ENCODE measurements at places on chromosomes 7 and 10.
A peak's percentile ranks its signal among the peaks of the same experiment; 100 is the strongest.

- no peak for DNase-seq
Observed at GRCh38 chr7:148253629-148254028, 336.9 kb upstream of the C7orf33 start.

DNA sequence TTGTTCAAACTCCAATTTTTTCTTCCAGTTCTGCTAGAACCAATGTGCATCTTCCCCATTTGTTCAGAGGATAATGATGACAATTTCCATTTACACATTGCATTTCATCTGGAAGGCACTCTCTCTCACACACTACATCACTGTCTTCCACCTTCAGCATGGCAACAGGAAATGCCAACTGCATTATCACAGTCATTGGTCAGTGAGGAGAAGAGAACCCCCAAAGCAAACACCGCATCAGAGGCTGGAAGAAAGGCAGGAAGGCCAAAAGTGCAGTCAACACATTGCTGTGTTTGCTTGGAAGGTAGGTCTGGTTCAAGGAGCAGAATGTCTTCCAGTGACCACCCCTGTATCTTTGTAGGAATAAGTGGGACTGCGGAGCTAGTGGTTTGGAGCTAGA is 192.2 kb upstream of the RHOBTB1 start:
- peak; percentile 15 for DNase-seq

DNA sequence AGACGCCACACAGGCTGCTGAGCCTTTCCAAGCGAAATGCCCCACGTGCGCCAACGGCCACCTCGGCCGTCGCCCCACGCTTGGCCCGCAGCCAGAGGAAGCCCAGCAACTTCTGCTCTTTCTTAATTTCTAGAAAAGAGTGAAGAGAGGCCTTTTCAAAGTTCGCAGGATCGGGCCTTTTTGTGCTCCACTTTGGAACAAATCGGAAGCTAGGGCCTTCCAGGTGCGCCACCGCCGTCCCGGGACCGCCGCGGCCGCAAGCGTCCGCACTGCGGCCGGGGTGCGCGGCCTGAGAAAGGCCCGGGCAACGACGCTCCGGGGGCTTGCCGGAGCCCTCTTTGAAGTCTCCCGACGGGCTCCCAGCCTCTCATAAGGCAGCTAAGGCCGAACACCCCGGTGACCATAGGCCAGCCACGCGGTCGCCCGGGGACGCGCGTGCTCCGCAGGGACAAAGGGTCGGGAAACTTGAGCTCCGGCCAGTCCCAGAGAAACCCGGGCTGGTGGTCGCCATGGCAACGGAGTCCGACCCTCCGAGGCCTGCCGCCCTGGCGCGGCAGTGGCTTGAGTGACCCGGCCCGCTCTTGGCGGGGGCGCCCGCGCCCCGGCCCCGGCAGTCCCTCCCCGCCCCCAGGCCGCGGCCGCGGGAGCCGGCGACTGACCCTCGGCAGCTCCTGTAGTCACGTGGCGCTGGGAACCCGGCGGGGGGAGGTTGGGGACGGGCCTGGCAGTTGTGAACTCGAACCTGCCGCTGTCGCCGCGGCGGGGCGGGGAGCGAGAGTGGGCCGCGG is at the start of gene REPIN1:
REPIN1 (plus strand) TSS at position 727 of the 788 bp plus-strand sequence. CDS start 890 bp downstream, outside the sequence.
- no peak for DNase-seq

GRCh38 chr7:101390901-101391301 is 28.2 kb downstream of the COL26A1 start:
- no peak for DNase-seq

GRCh38 chr7:29935111-29935510 is 54.5 kb downstream of the SCRN1 start:
- DNase-seq, result no peak

GRCh38 chr10:78218798-78219490 is 185.3 kb downstream of the RPS24 start:
- DNase-seq, result no peak

- no peak for DNase-seq
Observed at GRCh38 chr10:48332871-48333216, 26.4 kb downstream of the MAPK8 start.

DNA sequence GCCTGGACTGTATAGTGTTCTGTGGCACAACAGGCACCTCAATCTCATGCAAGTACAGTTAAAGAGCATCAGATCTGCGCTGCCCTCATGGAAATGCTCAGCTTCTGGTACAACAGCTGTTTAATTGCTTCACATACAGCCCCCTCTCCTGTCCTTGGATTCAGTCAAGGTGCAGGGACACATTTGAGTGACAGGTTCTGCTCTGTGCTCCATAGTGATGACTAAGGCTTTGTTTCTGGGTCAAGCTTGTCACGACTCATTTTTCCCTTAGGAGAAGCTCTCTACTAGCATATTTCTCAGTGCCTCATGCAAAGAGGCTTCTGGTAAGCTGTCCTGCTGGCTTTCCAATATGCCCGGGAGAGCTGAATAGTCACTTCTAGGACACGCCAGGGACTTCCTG is 26.8 kb upstream of the MYO3A start:
- DNase-seq, result no peak

DNA sequence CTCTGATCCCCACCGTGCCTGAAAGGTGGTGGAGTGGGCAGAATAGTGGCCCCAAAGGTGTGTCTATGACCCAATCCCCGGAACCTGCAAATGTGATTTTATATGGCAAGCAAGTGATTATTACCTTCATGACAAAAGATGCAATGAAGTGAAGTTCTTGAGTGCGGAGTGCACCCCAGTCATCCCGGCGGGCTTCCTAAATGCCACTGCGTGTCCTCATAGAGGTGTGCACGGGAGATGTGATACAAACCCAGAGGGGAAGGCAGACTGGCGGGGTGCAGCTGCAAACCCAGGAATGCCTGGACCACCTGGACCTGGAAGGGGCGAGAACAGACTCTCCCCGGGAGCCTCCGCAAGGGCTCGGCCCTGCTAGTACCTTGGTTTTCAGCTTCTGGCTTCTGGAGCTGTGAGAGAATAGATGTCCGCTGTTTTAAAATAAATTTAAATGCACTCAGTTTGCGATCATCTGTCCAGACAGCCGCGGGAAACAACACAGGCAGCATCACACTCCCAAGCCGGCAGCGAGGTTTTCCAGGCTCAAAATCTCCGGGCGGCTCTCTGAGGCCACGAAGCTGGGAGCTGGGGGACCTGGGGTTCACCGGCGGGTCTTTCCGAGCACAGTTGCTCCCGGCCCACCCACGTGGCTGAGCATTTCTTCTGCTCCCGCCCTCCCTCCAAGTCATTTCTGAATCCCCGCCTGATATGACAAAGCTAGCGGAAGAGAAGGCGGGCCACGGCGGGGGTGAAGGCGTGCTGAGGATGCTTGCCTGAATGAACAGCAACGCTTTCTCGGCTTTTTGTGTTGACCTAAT is 50.4 kb upstream of the EBF3 start:
- no peak for DNase-seq

DNA sequence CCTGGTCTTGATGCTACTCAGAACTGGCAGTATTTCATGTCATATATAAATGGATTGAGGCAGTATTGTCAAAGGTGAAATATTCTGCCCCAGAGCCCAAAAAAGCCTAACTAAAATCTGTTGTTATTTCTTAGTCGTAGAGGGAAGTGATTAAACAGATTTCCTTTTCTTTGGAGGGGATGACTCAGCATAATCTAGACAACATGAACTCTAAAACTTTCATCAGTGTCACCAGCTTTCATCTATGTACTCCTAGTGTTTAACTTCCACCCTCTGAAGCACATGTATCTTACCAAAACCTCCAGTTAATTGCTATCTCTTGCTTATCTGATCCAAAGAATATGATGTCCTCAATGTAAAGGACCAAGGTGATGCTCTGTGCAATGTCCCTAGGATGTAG is 97.1 kb upstream of the ARID5B start:
- DNase-seq, result no peak

DNA sequence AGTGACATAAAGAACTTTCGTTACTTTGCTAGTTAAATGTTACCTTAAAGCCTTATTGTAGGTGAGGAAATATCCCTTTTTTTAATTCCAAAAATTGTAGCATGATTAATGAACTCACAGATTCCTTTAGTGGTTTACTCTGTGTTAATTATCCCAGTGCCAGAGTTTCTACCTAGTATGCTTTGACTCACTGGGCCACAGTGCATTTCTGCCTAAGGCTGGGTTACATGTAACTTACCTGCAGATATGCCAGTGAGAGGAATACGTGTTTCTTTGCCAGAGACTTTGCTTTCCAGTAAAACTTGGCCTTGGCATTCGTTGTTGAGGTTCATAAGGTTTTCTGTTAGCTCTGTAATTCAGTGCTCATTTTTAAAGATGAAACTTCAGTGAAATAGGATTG is 380.8 kb upstream of the LRGUK start:
- no peak for DNase-seq

DNA sequence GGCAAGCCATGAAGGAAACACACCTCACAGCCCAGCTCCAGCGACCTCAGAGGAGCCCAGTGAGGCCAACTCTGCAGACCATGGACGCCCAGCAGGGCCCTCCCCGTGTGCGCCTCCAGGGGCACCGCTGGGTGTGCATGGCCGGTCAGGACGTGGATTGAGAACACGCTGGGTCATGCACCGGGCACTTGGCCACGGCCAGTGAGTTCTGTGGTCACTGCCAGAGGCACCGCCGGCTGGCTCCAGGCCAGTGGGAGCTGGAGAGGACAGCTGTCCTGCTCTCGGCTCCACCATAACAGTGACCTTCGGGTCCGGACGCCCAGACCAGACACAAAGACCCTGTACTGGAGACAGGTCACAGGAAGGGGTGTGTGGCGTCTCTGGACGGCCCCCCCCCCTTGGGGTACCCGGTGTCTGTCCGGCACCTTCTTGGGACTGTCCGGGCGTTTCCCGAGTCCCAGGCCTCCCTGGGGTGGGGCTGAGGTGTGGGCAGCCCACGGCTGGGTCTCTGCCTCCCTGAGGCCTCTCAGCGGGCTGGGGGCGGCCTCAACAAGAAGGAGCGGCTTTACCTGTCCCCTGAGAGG is 50.4 kb upstream of the NKX6-2 start:
- no peak for DNase-seq

- DNase-seq, result no peak
Observed at GRCh38 chr7:74068378-74069085, 15.1 kb upstream of the LIMK1 start.

DNA sequence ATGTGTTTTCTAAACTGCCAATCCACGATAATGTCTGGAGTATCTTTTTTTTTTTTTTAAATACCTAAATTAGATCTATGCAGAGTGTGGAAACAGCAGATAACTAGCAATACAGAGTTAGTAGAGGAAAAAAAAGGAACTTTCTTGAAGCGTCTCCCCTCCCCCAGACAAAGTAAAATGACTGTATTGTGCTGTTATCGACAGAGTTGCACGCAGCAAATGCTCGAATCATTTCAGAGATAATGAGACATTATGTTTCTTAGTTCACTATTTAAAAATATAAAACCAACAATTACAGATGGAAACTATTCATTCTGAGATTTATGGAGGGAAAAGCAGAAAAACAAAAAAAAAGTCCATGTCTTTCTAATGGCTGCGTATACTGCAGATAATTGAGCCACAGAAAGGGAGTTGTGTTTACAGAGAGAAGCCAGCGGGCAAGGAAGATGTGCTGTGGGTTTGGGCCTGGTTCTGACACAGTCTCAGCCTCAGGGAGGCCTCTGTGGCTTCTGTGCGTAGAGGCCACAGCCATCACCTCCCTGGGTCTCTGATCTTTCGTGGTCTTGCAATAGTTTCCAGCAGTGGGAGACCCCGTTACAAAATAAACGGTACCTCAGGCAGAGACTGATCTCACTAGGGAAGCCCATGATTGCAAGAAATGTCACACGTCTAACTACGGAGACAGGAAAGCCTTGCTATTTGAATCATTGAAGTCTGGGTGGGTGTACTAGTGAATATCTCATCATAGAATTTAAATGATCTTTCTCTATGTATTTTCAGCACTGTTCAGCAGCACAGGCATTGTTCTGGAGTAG is 19.1 kb upstream of the KLF6 start:
- DNase-seq, result no peak

- DNase-seq, result no peak
Observed at GRCh38 chr7:76003351-76003750, 9.0 kb upstream of the TMEM120A start.

GRCh38 chr10:84845628-84846261 is 517.4 kb downstream of the CCSER2 start:
- no peak for DNase-seq

DNA sequence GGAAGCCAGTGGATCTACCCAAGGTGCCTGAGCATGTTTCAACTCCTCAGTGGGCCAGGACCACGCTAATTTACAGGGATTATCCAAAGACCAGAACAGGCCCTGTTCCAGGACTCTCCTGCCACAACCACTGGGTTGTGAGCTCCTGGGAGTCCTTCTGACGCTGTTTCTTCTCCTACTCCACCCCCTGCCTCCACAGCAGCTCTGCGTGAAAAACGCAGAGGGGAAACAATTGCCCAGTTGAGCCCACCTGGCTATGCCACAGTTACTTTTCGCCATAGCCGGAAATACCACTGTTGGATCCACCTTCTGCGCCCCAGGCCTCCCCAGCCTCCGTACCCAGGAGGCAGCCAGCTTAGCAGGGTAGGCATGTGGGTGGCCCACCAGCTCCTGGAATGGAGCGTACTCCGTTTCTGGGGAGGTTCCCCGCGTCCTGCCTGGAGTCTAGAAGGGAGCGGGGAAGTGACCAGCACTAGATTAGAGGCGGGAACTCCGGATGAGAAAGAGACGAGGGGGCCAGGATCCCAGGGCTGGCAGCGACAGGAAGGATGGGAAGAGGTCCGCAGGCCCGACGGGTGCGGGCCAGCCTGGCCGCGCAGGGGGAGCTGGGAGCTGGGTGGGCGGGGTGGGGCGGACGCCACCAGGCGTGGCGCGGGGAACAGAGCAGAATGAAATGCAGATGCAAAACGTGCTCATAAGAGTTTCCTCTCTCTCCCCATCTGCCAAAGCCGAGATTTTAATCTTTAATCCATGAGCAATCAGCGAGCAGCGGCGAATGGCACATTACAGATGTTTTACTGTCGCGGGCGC is 32.1 kb upstream of the PAX2 start:
- DNase-seq, result no peak

GRCh38 chr10:16009785-16010184 is 149.5 kb upstream of the MINDY3 start:
- DNase-seq, result no peak

GRCh38 chr7:80359029-80359428 is 152.8 kb downstream of the GNAT3 start:
- DNase-seq, result no peak

DNA sequence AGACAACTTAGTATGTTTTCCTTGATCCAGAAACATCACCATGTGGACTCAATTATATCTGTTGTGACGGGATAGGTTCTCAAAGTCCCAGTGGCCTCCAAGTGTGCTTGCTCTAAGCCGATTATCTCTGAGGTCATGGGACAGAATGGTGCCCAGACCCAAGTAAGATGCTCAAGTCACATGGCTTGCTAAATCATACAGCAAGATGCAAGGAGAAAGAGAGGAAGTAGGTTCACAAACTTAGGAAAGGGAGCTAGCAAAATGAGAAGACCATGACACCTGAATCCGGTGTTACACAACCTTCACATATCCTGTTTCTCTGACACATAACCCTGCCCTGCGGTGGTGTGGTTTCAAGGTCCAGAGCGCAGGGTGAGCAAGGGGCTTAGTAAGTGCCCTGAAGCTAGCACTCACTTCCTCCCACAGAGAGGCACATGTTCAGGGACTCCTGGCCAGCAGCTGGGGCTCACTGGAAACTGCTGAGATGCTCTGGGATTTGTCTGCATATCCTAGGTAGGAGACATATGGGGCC is 590.9 kb upstream of the ANKRD30A start:
- DNase-seq, result peak; percentile 82

- DNase-seq, result no peak
Observed at GRCh38 chr10:22598478-22598877, 115.9 kb downstream of the PIP4K2A start.

- no peak for DNase-seq
Observed at GRCh38 chr7:87552351-87552900, 48.3 kb downstream of the ABCB1 start.

- DNase-seq, result no peak
Observed at GRCh38 chr10:90862908-90863514, 5.2 kb upstream of the HTR7 start.

Measured in HS-5 (cell line).